Nucleus accumbens (tissue), 56 donors: ENCODE measurements at places on chromosomes 7 and 10.
A peak's percentile ranks its signal among the peaks of the same experiment; 100 is the strongest.

DNA sequence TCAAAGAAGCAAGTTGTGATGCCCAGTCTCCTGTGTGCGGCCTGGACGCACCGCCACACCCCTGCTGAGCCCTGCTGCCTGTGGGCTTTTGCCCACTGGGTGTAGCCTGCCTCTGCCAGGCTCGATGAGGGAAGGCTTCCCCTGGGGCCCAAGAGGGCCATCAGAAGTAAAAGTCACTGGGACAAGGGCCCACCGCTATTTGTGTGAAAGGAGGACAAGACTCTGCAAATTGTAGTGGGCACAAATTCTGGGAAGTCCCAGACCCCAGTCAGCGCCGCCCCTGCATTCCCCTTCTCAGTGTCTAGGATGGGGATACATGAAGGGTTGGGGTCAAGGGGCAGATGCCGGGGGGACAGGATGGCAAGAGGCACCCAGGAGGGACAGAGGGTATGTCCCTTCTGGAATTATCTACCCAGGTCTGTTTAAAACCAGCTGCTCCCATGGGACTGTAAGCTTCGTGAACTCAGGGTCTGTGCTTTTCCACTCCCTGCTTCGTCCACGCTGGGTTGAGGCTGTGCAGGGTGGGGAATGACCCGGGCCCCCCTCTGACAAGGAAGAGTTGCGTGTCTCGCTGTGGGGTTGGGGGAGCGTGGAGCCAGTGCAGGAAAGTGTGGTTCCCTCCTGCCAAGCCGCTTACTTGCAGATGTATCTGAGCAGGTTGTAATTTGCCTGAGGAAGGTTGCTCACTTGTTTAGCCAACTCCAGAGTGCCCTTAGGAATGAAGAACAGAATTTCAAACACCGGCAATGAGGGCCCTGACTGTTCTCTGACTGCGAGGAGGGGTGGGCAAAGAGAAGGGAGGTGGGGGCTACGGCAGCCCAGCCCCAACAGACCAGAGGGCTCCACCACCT, 147.2 kb downstream of the MAPK8 start:
- DNase-seq: no peak

- DNase-seq: no peak
Observed at GRCh38 chr7:41540601-41541000, 162.3 kb downstream of the INHBA start.

- peak; percentile 16 for DNase-seq
Observed at GRCh38 chr10:63720072-63720537, 198.9 kb downstream of the REEP3 start.

- DNase-seq: no peak
Observed at GRCh38 chr7:11237742-11238141, 264.1 kb downstream of the PHF14 start.
